ENCODE measurements at places on chromosomes 16 and 17. TPM values are rescaled to one million over a fixed set of nuclear protein-coding genes. Genes with fewer than 3 reads are reported as not detected.

DNA sequence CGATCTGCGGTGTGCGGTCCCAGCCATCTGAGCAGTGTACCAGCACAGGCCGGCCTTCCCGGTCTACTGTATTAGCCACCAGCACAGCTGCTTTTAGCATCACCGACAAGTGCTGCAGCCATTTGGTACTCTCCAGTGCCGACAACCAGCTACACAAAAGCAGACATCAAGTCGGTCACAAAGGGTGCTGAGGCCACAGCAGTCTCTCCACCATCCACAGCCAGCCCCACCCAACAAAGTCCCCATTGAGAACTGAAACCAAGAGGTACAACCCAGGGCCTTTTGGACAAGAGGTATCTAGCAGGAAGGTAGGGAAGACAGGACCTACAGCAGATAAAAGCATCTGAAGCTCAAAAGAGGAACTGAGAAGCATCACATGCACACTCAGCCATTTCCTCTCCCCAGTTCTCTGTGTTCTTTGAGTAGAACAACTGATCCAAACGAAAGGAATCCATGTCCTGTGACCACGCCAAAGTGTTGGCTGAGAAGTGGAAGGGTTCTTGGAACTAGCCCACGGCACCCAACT, 9.5 kb downstream of the MTMR4 start:
- no peak for DNase-seq

DNA sequence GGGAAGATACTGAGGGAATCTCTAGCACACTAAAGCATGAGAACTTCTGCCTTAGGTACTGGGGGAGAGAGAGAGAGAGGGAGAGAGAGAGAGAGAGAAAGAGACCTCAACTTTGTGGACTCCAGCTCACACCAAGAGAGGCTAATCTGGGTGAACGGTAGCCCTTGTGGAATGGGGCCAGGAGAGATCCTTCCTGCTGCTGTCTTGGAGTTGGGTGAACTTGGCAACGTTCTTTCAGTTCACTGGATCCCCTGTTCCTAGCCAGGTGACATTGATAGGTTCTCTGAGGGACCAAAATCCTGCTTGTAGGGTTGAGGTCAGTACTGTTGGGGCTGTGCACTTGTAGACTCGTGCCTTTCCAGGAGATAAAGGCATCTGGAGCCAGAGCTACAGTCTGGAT, 26.5 kb upstream of the WFIKKN2 start:
- no peak for DNase-seq

- DNase-seq: no peak
Measured at GRCh38 chr17:74599023-74599399, 6.9 kb upstream of the CD300LD start.

TMEM92 gene
- 0.04 TPM for polyA plus RNA-seq

GRCh38 chr16:55508941-55509931, at the start of gene LPCAT2:
TSS of gene LPCAT2 (plus strand) at chr16:55509072. CDS start at chr16:55509182, 110 bp downstream.
- DNase-seq: peak; percentile 90

DNA sequence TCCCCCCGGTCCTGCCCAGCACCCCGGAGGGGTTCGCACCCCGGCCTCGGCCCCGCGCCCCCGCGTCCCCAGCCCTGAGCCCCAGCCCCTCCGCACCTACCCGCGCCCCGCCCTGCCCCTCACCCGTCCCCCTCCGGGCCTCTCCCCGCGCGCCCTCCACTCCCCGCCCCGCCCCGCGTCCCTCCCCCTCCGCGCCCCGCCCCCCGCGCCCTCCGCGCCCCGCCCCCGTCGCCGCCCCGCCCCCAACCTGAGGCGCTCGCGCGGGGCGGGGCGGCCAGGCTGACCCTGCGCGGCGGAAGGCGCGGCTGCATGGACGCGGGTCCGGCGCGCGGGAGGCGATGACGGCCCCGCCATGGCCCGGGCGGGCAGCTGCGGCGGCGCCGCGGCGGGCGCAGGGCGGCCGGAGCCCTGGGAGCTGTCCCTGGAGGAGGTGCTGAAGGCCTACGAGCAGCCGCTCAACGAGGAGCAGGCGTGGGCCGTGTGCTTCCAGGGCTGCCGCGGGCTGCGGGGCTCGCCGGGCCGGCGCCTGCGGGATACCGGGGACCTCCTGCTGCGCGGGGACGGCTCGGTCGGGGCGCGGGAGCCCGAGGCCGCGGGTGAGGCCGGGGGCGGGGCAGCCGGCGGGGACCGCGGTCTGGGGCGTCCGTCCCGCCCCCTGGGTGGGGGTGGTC, at the start of gene SPIRE2:
Gene SPIRE2, plus strand, starts transcription at position 277 of the 671 bp plus-strand sequence. Its CDS starts 76 bp downstream, at position 353.
- peak; percentile 82 for DNase-seq

CES5A gene
- polyA plus RNA-seq: not detected

DNA sequence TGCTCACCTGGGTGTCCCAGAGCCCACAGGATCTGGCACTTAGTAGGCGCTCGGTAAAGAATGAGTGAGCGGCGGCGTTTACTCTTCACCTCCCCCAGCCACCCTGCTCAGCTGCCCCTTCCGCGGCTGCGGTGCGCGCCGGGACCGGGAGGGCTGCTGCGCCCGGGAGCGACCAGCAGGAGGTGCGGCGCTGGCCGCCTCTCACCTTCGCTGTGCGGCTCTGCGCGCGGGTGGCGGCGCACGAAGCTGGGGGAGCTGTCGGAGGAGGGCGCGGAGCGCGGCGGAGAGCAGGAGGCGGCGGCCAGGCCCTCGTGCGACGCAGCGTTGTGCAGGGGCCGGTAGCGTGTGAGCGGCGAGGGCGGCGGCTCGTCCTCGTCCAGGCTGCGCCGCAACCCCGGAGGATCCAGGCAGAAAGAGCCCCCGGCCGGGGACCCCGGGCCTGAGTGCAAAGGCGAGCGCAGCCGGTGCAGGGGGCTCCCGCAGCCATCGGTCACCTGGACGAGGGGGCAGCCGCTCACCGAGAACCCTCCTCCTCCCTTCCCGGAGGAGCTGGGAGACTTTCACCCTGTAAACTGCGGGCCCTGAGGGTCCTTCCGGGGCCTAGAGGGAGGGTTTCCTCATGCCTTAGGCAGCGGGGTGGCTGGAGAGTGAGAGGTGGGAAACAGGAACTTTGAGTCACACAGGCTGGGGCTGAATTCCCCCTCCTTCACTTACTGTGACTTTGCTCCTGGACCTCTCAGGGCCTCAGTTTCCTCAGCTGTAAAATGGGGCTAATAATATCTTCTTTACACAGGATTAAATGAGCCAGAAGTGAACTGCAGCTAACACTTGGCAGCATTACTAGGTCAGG, 12.5 kb downstream of the SAMD14 start:
- DNase-seq: peak; percentile 66

TBC1D3C gene
- polyA plus RNA-seq: 0.88 TPM

DNA sequence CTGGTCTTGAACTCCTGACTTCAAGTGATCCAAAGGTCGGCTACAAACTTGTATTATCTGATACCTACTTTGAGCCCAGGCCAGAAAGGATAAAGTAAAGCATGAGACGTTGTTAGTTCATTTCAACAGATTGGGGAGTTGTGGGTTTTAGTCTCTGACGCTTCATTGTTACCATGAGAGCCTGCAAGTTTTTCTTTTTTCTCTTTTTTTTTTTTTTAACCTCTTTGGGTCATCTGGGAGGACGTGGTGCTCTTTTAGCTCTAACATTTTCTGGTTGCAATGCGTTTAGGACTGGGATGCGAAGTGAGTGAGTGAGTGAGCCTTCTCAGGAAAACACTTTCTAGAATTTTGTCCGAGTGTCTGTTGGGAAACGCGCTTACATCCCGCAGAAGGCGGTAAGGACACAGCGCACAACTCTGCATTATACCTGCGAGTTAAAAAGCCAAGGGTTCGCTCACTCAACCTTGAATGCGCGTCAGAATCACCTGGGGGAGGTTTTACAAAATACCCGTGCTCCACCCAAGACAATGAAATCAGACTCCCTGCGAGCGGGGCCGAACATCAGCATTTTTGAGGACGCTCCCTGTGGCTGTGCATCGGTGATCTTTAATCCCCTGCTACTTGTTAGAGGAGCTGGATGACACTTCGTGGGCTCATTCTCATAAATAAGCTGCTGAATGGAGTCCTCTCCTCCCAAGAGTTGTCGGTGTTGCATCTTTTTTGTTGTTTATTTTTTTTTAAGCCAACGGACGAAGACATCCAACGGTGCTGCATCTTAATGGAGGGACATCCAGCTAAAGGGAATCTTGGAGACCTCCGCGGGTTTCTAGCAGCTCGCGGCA, 629 bp upstream of the RNF135 start:
- no peak for DNase-seq

FAM117A gene
- 7.6 TPM for polyA plus RNA-seq

GRCh38 chr17:5785338-5785737, 201.0 kb upstream of the NLRP1 start:
- no peak for DNase-seq

GRCh38 chr17:62860962-62861873, 53.1 kb upstream of the MARCHF10 start:
- DNase-seq: no peak

DNA sequence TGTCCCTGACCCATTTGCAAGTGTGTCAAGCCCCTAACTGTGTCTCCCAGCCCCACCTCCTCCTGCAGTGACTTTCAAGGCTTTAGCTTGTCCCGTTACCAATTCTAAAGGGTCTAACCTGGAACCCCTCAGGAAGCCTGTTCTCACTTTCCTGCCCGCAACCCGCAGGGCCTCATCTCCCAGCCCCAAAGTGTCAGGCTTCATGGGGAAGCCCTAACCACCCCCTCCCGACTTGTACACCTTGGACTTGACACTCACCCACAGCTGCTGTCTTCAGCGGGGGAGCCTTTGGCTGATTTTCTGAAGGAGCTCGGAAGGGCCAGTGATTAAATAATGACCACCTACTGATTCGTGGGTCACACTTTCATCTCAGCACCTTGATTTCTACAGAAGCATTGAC, 33.1 kb downstream of the NLRC5 start:
- DNase-seq: no peak

- DNase-seq: no peak
Measured at GRCh38 chr17:80109066-80109660, 7.8 kb downstream of the GAA start.

GRCh38 chr16:54199487-54200160, 87.0 kb downstream of the IRX3 start:
- DNase-seq: no peak
